Psoas muscle (tissue), 8 donors: ENCODE measurements at places on chromosomes 5 and 9. TPM values are rescaled to one million over a fixed set of nuclear protein-coding genes. Genes with fewer than 3 reads are reported as not detected.

DNA sequence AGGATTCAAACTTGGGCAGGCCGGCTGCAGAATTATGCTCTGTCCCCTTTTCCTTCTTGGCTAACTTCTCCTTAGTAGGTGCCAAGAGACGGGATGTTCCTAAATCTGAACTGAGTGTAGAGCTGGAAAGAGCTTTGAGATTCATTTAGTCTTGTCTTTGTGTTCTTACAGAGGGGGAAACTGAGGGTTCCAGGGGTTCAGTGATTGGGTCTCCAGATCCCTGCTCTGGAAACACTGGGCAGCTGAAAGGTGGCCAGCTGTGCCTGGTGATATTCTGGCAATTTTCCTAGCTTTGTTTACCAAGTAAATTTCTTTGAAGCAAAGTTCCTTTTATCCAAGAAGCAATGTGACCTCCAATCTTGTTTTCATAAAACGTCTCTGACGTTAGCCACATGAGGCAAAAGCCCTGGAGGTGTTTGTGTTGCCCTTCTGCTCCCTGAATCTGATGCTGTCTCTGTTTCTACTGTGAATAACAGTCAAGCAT lies 288.7 kb downstream of the ZSWIM6 start:
- no peak overlapping the region for H3K4me3 ChIP-seq
- no peaks in the 10 kb centered on the region for H3K36me3 ChIP-seq
- H3K27me3 ChIP-seq, result no peaks in the 10 kb centered on the region
- DNase-seq, result no peak
- H3K4me1 ChIP-seq, result peaks cover 21% of the 10 kb centered on the region
- H3K27ac ChIP-seq, result no peak overlapping the region

CNTLN gene
- total RNA-seq, result 2.4 TPM

DNA sequence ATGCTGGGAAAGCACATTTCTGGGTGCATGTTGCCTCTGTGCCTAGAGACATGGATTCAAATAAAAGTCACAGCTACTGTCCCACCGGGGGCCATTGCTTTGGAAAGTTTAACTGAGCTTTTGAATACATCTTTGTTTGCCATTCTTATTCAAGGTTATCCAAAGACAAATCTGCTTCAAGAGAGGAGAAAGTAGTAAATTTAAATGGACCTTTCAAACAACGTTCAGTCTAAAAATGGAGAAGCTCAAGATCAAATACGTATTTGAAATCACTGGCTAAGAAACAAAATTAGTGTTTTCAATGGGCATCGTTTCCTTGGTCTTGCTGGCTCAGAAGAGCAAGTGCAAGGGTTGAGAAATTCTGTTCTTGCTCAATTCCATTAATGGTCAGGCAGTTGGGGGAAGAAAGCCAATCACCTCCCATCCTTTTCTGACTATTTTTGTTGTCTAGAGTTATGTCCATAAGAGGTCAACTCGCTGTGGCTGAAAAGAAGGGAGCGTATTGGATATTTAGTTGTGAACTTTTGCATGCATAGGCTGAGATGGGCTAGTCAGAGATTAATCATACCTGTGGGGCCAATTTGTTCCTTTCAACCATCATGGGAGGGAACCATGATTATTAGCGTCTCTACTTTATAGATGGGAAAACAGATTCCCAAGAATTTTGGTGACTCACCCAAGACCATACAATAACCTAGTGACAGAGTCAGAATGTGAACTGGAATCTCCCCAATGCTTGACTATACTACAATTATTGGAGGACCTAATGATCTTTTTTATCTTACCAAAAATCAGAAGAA lies 276.2 kb upstream of the TNC start:
- H3K36me3 ChIP-seq, result no peaks in the 10 kb centered on the region
- H3K27me3 ChIP-seq, result no peaks in the 10 kb centered on the region
- no peaks in the 10 kb centered on the region for H3K4me1 ChIP-seq
- no peak overlapping the region for H3K27ac ChIP-seq
- H3K4me3 ChIP-seq, result no peak overlapping the region

DNA sequence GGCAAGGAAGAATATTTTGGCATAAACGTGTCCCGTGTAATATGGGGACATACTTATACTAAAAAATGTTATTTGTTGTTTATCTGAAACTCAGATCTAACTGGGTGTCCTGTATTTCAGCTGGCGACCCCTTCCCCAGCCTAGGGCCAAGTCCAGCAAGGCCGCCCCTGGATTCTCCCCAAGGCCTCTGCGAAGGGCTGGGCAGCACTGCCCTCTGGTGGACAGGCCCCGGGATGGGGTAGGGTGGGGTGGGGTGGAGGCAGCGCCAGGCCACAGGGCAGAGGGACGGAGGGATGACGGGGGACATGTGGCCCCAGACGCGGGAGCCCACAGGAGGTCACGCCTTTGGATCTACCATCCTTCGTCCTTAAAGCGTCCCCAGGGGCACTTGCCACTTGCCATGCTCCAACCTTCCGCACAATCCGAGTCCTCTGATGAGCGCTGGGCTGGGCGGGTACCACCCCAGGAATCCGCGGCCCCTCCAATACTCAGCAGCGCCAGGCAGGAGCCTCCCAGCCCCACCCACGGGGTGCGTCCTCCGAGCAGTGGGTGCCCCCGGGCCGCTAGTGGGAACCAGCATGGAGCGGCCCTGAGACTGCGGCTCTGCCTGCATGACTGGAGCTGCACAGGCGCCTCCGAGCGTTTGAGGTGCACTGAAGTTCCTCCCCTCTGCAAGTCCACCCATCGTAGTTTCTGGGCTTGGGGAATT lies 7.1 kb upstream of the AGPAT2 start:
- H3K36me3 ChIP-seq, result no peaks in the 10 kb centered on the region
- H3K4me1 ChIP-seq, result peaks cover 28% of the 10 kb centered on the region
- no peak overlapping the region for H3K4me3 ChIP-seq

CLK4 gene
- total RNA-seq, result 31.5 TPM

GRCh38 chr9:135575995-135576631 lies 14.6 kb downstream of the PAEP start:
- H3K36me3 ChIP-seq, result no peaks in the 10 kb centered on the region
- no peak overlapping the region for H3K4me3 ChIP-seq
- peaks cover 2% of the 10 kb centered on the region for H3K27me3 ChIP-seq
- H3K4me1 ChIP-seq, result no peaks in the 10 kb centered on the region

- no peak for DNase-seq
- no peaks in the 10 kb centered on the region for H3K27me3 ChIP-seq
- H3K4me1 ChIP-seq, result no peaks in the 10 kb centered on the region
- no peak overlapping the region for H3K27ac ChIP-seq
These were observed 111.2 kb upstream of the HAPLN1 start for GRCh38 chr5:83831834-83832233.

DNA sequence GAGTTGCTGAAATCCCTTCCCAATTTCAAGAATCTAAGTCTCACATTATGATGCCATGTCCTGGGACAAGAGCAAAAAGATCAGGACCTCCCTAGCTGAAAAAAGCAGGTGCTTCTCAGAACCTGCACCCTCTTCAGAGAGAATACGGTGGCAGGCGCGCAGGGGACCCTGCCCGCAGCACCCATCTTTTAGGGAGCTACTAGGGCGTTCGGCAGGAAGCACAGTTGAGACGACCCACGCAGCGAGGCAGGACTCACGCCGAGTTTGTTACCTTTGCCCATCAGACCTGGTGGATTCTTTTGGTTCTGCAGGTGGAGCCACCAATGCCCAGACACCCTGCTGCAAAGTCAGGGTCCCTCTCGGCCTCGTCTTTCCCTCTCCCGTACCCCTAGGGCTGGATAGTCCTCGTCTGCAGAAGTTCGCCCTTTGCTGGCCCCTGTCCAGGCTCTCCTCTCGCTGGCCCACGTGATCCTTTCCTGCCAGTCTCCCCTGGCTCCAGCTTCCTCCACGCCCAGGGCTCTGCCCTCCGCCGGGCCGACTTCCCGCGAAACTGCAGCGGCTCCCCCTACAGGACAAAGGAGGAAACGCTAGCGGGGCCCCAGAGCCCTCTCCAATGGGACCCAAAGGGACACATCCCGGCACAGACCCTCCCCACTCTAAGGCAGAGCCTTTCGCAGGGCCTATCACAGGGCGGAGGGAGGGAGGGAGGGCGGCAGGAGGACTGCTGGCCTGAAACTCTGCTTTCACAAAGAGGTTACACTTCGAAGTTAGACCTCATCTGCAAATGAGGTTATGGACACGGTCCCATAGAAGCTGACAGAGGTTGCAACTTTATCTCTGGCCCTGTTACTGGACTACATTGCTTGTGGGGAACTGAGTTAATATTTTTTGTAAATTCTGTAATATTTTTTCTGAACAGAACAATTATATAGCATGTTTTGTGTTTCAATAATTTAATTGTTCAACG lies 28.8 kb downstream of the TMEM174 start:
- peak; percentile 69 for DNase-seq
- H3K36me3 ChIP-seq, result no peaks in the 10 kb centered on the region
- H3K4me1 ChIP-seq, result no peaks in the 10 kb centered on the region
- H3K27ac ChIP-seq, result no peak overlapping the region

DNA sequence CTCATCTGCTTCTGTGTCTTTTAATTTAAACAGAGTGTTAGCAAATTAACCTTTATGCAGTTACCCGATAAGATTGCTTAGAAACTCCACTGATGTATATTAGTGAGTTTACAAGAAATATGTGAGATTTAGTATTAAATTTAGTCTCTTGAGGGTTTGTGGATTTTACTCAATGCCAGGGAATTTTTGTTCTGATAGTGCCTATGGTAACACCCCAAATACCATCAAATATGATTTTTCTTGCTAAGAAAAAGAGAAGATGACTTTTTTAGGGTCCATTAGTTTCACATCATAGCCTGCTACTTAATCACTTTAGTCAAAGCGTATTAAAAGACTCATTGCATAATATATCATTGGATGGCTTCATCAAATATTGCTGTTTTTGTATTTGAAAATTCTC lies 224.9 kb downstream of the PCSK5 start:
- no peak overlapping the region for H3K4me3 ChIP-seq
- no peak for DNase-seq
- no peaks in the 10 kb centered on the region for H3K36me3 ChIP-seq
- no peak overlapping the region for H3K27ac ChIP-seq
- no peaks in the 10 kb centered on the region for H3K27me3 ChIP-seq

DNA sequence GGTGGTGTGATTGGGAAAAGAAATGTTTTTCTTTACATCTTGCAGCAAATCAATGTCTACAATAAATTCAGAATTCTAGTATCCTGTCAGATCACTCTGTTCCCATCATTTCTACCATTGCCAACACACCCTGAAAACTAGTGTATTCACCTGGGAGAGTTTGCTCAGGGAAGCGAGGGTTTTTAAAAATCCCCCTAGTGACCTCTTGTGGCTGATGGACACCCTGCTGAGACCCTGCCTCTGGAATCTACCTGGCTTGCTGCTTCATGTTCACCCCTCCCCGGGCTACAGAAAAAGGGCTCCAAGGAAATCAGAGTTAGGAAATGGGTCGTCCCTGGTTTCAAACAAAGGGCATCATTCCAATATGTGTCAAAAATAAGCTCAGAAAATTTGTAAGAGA lies 21.4 kb upstream of the ALDOB start:
- H3K4me3 ChIP-seq, result no peak overlapping the region
- no peaks in the 10 kb centered on the region for H3K4me1 ChIP-seq
- H3K36me3 ChIP-seq, result no peaks in the 10 kb centered on the region
- H3K27ac ChIP-seq, result no peak overlapping the region
- no peaks in the 10 kb centered on the region for H3K27me3 ChIP-seq

DNA sequence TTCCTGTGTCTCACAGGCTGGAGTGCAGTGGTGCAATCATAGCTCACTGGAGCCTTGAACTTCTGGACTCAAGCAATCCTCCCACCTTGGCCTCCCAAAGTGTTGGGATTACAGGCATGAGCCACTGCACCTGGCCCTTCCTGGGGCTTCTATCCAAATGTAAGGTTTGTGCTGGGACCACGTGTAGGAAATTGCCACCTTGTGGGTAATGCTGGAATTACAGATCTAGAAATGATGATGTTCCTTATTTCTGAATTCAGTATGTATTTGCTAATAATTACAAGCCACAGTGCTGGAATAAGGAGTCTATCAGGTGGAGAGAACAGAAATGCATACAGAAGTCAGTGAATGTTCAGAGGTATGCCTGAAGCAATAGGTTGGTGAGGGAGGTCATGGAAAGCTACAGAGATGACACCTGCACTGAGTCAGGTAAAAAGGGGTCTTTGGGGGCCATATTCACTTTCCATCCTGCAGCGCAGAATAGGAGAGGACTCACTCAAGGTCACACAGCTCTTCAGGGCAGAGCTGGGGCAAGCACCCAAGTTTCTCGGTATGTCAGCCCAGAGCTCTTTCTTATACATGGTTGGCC lies 8.8 kb upstream of the IGFBPL1 start:
- H3K36me3 ChIP-seq, result no peaks in the 10 kb centered on the region
- H3K27me3 ChIP-seq, result no peaks in the 10 kb centered on the region
- no peak overlapping the region for H3K4me3 ChIP-seq
- no peak for DNase-seq
- no peak overlapping the region for H3K27ac ChIP-seq

GRCh38 chr9:122463828-122464632 lies 13.7 kb downstream of the OR1J1 start:
- H3K27me3 ChIP-seq, result peaks cover 2% of the 10 kb centered on the region
- no peaks in the 10 kb centered on the region for H3K36me3 ChIP-seq
- peak overlapping the region; percentile 59 for H3K4me3 ChIP-seq
- DNase-seq, result no peak

GRCh38 chr9:27198190-27198589 lies 89.2 kb downstream of the TEK start:
- no peaks in the 10 kb centered on the region for H3K36me3 ChIP-seq
- DNase-seq, result no peak
- no peak overlapping the region for H3K27ac ChIP-seq
- no peaks in the 10 kb centered on the region for H3K27me3 ChIP-seq

ANGPTL2 gene
- total RNA-seq, result 15.0 TPM

SLC6A3 gene
- total RNA-seq, result not detected

DNA sequence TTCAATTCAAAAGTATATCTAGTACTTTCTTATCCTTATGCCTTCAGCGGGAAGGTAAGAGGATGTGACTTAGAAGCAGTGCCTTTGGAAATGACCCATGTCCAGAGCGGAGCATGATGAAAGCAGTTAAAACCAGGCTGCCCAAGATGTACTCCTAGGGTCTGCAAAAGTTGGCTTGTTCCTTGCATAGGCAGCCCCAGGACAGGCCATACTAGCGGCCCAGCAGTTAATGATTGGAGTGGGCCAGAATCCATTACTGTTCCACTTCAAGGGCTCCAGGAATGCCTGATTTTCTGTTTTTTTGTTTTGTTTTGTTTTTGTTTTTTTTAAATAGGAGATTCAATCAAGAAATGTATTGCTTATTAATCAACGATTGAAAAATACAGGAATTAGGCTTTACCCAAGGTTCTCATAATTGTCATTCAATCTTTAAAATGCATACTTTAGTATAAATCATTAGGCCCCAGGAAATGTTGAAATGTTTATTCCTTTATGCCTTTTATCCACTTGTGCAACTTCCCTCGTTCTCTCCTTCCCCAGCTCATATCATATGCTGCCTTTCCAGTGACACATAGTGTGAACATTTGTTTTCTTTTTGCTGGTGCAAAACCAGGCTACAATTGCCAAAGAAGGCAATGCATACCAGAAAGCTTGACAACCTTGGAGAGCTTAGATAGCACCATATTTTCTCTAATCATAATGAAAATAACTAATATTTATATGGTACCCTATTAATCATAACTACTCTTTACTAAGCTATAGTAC lies 190.8 kb downstream of the ARHGEF28 start:
- no peak for DNase-seq
- H3K4me1 ChIP-seq, result no peaks in the 10 kb centered on the region
- no peak overlapping the region for H3K27ac ChIP-seq
- H3K4me3 ChIP-seq, result no peak overlapping the region
- H3K36me3 ChIP-seq, result no peaks in the 10 kb centered on the region
- H3K27me3 ChIP-seq, result no peaks in the 10 kb centered on the region

- H3K27me3 ChIP-seq, result no peaks in the 10 kb centered on the region
- no peaks in the 10 kb centered on the region for H3K36me3 ChIP-seq
- no peak for DNase-seq
- H3K4me3 ChIP-seq, result no peak overlapping the region
- no peak overlapping the region for H3K27ac ChIP-seq
These were observed 28.6 kb upstream of the SLCO4C1 start for GRCh38 chr5:102324714-102325113.

IFNA2 gene
- not detected for total RNA-seq

HAVCR2 gene
- total RNA-seq, result 1.4 TPM
